ENCODE measurements at places on chromosomes 4 and X.

DNA sequence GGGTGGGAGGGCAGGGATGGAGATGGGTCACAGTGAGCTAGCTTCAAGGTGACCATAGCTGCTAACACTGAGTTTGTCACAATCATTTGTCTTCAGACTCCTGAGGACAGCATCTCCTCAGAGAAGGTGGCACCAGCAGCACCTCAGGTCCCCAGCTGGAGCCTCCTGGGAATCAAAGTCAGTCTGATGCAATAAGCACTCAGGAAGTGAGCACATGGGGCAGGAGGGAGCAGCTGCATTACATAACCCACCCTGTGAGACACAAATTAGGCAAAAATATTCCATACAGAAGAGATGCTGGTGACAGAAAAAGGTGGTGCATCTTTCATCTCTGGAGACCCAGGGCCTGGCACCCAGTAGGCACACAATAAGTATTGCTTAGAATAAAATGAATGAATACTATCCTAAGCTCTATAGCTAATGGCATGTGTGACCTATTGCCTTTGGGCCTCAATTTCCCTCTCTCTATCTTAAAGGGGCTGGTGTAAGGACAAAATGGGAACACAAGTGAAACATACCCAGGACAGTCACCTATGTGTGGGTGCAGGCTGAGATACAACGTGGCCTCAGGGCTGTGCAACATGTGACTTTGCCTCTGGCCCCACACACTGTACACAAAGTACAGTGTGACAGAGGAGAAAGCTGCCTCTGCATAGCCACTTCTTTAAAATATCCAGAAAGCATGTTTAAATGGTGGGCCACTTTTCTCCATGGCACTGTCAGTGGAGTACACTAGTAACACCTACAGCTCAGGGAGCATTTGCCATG lies 37.1 kb downstream of the SLC39A8 start:
- no peak for DNase-seq

GRCh38 chr4:71009890-71010588 lies 16.6 kb downstream of the DCK start:
- no peak for DNase-seq

- DNase-seq: no peak
Measured at GRCh38 chr4:121824950-121825349, 1.3 kb upstream of the CCNA2 start.

DNA sequence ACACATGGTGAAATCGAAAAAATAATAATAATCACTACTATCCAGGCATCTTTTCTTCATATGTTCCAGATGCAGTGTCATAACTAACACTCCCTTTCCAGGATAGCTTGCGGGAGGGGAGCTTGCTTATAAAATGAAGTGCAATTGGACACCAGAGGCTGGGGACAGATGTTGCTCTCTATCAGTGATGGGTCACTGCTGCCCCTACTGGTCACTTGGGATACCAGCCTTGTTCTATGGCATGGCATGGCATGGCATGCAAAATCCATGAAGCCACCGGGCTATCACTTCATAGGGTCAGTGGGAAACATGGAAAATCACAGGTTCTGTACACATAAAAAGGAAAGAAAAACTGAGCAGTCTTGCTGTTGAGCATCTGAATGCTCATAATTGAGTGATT lies 168.1 kb downstream of the GLRA2 start:
- peak; percentile 2 for DNase-seq

DNA sequence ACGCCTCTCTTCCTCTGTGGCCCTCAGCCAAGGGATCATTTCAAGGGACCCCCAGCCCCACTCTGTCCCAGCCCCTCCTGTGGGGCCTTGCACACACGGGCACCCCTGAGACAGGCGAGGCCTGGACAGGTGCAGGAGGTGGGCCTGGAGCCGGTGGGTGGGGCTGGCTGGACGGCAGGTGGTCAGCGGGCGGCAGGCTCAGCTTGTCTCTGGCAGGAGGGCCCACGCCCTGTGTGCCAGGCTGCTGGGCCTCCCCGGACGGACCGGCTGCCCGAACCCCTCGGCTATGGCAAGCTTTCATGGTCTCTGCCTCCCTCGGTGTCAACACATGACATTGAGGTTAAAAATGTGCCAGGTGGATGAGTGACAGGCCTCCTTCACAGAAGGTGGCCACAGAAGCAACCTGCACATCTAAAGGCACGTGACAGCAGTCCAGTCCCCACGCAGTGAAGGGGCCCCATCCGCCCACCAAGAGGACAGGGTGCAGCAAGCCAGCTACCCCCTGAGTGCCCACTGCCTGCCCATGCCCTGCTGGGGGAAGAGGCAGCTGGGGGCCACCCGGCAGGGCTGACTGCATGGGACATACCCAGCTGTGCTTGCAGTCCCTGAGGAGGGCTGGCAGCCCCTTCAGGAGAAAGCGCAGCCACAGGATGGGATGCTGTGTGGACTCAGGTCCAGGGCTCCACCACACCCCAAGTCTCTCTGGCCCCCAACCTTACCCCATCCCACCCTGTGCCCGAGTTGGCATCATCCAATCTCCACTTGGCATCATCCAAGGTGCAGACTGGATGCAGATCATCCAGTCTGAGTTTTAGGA lies 109.3 kb downstream of the FAM53A start:
- no peak for DNase-seq

DNA sequence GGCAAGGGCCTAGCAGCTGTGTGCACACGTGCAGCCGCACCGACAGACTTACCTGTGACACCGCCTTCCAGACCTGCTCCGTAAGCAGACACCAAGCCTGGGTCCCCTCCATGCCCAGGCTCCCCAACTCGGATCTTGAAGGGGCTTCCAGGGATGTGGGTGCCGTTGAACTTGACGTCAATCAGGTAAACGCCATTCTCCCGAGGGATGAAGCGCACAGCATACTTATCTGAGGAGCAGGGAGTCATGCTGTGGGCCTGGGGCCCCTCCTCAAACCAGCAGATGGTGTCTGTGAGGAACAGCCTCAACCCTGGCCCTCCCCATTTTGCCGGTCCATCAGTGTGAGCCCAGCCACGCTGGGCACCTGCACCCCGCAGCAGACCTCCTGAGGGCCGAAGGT lies 24.5 kb downstream of the FLNA start:
- DNase-seq: no peak

DNA sequence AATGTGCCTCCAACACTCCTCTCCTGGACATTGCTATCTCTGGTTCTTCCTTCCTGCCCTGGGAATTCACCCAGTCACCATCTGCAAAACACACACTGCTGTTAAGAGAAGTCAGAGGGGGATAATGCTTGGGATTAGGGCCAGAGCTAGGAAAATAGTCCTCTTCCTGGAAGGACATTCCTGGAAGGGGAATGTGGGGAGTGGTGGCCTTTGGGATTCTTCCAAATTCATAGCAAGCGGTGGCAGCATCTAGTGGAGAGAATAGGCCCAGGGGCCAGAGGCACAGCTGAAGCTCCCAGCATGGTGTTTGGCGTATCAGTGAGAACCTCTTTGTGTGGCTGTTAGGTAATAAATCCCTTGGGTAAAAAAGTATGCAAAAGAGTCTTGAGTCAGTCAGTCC lies 34.3 kb downstream of the SHROOM4 start:
- no peak for DNase-seq

DNA sequence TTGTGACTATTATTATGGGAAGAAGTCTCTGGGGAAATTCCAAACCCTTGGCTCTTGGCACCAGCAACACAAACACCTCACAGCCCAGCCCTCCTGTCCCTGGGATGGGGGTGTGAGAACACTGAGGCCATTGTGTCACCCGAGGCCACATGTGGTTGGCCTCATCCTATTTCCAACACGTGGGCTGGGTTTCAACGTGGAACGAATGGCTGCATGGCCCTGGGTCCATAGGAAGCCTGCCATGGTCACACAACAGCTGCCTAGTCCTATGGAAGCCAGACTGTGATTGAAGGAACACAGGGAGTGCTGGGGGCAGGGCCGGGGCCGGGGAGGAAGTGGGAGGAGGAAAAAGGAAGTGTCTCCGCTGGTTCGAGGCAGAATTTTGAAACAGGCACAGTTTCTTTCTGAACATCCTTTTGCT lies 10.0 kb downstream of the CLCN4 start:
- no peak for DNase-seq

GRCh38 chrX:40950546-40950945 lies 134.7 kb upstream of the USP9X start:
- DNase-seq: no peak

DNA sequence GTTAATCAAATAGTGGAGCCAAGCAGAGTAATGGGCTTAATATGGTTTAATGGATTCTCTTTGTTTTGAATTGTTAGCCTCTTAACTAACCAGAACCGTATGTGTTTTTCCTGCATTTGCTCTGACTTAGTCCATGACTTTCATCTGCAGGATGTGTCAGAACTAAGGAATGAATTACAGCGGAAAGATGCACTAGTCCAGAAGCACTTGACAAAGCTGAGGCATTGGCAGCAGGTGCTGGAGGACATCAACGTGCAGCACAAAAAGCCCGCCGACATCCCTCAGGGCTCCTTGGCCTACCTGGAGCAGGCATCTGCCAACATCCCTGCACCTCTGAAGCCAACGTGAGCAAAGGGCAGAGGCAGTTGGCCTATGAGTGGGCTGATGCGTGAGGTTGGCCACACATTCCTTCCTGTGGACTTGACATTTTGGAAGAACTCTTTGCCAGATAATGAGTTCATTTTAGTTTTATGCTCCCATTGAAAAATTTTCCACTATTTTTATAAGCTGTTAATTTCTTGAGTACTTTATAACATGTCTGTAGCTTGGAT lies 9.1 kb downstream of the MED28 start:
- DNase-seq: no peak

DNA sequence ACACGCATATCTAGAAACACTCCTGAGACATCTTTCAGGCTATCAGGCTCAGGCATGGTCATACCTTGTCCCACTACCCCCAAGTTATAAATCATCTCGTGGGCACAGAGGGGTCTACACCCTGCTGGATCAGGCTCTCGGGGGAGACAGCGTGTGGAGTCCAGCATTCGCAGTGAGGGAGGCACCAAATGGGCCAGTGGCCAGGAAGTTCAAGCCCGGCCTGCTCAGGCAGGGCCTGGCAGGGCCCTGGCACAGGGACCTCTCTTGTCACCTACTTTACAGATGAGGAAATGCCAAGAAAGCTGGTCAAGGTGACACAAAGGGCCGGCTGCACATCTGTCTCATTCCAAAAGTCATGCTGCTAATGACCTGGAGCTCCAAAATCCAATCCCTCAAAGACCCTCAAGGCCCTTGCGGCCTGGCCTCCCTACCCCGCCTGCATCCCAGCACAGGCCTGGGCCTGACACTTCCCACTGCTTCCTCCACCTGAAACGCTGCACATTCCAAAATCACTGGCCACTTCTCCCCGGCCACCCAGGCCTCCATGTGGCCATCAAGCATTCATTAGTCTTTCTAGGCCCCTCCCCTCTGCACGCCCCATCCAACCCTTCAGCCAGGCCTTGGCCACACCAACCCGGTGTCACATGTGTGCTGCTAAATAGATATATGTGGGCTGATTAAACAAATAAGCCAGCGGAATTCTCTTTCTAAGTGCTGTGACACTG lies 35.6 kb downstream of the ACOX3 start:
- DNase-seq: no peak

- no peak for DNase-seq
Measured at GRCh38 chr4:39054497-39054896, 7.5 kb upstream of the KLHL5 start.

GRCh38 chr4:51830156-51830720 lies 12.7 kb upstream of the DCUN1D4 start:
- DNase-seq: no peak

GRCh38 chrX:47145395-47146120 lies 537 bp downstream of the RBM10 start:
- no peak for DNase-seq

DNA sequence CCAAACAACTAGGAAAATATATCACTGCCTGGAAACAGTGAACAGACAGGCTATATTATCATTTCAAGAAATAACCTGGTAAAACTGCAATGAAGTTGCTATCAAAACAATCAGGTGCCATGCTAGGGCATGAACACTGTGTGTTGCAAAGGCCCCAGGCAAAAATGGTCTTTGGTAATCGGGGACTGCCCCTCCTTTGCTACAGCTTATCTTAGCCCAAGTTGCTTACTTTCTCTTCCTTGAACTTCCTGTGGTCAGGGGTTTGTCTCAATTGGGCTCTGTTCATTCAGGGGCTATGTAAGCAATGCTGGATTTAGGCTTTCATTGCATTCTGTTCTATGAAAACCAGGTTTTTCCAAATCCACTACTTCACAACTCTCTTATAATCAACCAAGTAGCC lies 30.4 kb downstream of the SCML1 start:
- DNase-seq: no peak

- DNase-seq: no peak
Measured at GRCh38 chr4:137180349-137180748, 351.9 kb downstream of the PCDH18 start.

DNA sequence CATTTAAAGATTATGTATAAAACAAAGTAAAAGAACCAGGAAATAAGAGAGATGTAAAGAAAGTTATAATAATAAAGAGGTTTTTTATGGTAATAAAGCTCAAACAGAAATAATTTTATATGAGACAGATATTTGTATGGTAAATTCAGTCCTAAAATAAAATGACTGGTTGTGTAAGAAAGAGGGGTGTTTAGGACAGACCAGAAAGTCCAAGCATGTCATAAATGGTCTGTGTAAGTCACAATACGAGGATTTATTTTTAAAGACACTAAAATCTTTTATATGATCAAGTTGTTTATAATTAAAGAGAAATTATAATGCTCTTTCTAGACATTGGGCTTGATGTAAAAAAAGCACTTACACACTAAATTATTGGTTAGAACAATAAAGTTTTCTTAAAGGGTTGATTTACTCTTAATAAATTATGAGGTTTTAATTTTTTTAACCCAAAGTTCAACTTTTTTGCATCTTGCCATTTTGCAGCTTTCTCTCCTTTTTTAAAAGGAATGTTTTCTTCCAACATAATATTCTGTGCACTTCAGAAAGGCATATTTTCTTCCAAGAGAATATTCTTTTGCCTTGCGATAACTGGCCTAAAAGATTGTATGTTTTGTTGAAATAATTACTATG lies 61.9 kb upstream of the TCEAL2 start:
- DNase-seq: no peak

DNA sequence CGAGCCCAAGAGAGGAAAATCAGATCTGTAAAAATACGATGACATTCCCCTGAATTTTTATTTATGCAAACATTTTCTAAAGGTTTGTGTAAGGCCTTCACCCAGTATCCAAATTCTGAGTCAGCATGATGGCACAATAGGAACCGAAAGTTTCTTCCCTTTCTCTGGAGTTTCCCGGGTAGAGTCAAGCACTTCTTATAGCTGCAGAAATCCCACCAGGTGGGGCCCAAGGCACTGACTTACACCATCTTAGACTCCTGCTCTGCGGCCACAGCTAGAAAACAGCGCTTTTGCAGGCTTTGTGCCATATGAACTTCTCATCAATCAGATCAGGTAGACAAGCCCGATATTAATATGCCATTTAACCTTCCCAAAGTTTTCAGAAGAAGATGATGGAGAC lies 13.4 kb downstream of the LEF1 start:
- DNase-seq: no peak

DNA sequence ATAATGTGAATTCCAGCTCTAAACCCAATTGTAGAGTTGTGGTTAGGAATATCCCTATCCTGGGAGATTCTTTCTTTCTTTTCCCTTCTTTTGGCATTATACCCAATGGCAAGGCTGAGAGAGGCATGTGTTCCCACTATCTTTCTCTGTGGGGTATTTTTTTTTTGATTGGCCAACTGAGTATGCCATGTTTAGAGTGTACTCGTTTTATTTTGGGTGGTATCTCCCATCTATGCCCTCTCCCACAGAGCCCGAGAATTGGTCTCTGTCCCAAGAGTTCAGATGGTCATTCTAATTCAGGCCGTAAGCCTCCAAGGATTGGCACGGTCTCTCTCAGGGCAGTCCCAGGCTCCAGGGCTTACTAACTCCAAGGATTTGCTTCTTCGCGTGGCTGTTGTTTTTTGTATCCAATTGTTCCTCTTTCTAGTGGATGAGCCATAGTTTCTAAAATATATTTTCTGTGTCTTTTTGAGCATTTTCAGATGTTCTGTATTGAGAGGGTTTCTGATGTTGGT lies 198.8 kb downstream of the SLC4A4 start:
- DNase-seq: no peak

All from H54 (cell line).